H9 (cell line): ENCODE measurements at places on chromosomes 16 and 17. TPM values are rescaled to one million over a fixed set of nuclear protein-coding genes. Genes with fewer than 3 reads are reported as not detected.
A peak's percentile ranks its signal among the peaks of the same experiment; 100 is the strongest.

The PRAC2 gene
- not detected in 2 replicates for total RNA-seq

The CDRT15 gene
- not detected in 2 replicates for total RNA-seq

The KRTAP3-1 gene
- total RNA-seq, result not detected in 2 replicates

The PLEKHG4 gene
- total RNA-seq, result 13.2 and 13.9 TPM in 2 replicates

The DOC2B gene
- 1.9 and 2.1 TPM in 2 replicates for total RNA-seq

DNA sequence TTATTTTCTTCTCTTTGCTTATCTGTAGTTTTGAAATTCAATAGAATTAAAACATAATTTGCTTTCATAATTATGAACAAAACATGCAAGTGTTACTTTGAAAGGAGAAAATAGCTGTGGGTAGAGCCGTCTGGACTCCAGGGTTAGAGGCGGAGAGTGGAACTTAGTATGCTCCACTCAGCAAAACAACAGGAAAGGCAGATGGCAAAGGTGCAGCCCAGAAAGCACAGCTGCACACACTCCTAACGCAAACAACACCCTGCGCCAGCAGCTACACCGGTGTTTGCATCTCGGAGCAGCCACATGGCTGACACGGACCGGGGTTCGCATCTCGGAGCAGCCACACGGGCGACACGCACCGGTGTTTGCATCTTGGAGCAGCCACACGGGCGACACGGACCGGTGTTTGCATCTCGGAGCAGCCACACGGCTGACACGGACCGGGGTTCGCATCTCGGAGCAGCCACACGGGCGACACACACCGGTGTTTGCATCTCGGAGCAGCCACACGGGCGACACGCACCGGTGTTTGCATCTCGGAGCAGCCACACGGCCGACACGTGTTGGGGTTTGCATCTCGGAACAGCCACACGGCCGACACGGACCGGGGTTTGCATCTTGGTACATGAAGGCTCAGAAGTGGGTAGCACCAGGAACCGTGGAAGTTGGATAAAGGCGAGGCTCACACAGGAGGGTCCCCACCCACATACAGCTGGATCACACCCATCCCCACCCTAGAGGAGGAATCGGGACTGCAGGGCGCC is 12.2 kb upstream of the CAPN15 start:
- DNase-seq, result no peak

- no peak for DNase-seq
Observed at GRCh38 chr16:75529959-75530358, 5.9 kb downstream of the CHST5 start.

GRCh38 chr16:75108792-75109731 is 7.5 kb downstream of the LDHD start:
- DNase-seq, result peak; percentile 44

DNA sequence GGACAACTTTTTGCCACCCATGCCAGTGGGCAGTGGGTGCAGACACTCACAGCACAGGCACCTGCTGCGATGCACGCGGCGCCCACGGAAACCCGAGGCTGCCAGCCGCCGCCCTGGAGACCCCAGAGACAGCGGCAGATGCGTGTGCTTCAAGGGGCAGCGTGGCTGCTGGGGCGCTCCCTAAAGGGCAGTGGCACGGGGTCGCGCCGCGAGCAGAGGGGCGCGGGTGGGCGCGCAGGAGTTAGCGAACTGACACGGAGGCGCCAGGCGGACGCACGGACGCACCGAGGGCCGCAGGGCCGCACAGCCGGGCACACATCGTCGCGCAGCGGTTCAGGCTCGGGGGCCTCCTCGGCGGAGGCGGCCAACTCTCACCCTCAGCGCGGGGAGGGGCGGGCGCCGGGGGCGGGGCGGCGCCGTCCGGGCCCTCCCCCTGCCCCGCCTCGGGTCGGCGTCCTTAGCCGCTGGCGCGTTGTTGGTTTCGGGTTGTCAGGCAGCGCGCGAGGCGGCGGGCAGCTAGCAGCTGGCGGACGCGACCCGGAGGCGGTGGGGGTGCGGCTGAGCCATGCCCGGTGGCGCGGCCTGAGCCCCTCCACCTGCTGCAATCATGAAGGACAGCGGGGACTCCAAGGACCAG is at the start of gene KIF19:
TSS of gene KIF19 (plus strand) at position 484 of the 637 bp plus-strand sequence. CDS start at position 608, 124 bp downstream.
- DNase-seq, result peak; percentile 83

GRCh38 chr16:13936596-13937081 is 16.7 kb downstream of the ERCC4 start:
- no peak for DNase-seq

DNA sequence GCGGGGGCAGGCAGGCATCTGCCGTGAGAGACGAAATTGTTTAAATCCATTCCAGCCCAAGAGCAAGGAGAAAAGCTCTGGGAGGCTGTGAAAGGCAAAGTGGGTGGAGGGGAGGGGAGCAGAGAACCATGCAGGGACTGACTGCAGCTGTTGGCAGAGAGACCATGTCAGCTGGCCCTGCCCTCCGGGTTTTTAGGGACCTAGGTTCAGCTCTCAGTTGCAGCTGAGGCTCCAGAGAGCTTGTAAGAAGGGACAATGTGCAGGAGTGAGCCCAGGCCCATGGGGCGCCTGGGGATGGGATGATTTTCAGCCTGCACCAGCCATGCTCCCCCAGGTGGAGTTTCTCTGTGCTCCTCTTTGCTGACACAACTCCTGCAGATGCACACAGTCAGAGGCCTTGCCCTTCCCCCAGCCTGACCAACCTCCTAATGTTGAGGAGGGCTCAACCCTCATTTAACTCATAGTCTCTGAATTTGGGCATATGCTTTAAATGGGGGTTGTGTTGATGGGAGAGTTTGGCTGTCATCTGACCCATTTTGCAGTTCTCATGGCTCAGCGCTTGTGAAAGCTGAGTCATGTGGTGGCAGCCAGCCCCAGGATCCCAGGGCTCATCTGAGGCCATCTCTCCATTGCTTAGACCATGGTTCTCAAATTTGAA is 70.9 kb downstream of the PLXDC1 start:
- no peak for DNase-seq

DNA sequence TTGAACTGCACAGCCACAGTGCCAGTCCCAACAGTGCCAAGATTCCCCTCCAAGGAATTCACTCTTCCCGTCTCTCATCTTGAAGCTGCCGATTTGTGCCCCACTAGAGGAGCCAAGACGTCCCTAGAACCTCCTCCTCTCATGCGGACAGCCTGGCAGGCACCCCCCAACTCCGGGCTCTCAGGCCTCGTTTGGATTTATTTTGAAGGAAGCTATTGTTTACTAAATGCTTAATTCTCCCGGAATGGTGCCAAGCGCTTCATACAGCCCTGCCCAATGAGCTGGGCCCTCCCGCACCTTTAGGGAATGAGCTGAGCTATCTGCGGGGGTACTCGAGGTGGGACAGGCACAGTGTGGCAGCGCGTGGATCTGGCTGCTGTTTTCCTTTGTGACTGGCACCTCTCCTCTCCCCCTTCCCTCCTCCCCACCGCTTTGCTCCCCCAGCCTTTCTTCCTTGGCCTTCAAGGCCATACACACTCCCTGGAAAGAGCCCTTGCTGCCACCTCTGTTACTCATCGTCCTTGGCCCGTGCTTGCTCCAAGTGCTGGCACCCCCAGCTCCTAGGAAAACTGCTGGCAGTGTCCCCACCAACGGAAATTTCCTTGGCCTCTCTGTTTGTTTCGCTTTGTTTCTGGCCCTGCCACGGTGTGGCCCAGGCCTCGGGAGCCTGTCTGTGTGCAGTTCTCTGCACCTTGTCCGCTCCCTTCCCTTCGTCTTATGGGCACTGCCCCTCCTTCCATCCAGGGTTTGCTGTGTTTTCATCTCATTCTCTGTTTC is 49.9 kb upstream of the CDR2 start:
- DNase-seq, result no peak

DNA sequence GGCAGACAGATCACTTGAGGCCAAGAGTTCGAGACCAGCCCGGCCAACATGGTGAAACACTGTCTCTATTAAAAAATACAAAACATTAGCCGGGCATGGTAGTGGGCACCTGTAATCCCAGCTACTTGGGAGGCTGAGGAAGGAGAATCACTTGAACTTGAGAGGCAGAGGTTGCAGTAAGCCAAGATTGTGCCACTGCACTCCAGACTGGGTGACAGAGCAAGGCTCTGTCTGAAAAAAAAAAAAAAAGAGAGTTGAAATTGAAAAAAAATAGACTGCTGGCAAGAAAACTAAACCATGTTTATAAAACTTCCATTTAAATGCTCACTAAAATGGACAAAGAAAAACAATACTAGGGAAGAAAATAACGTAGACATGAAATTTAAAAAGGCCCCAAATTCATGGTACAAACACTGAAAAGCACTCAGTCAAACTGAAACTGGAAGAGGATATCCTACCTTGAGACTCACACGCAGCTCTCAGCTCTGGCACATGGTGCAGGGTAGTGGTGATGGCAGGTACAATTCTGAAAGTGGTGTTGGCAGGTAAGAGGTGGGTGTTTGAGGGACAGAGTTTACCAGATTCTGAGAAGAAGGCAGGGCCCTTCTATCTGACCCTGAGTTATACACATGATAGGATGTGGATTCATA is 19.3 kb downstream of the CNTROB start:
- DNase-seq, result no peak

- DNase-seq, result no peak
Observed at GRCh38 chr17:4520894-4521600, 22.4 kb downstream of the SPNS2 start.

DNA sequence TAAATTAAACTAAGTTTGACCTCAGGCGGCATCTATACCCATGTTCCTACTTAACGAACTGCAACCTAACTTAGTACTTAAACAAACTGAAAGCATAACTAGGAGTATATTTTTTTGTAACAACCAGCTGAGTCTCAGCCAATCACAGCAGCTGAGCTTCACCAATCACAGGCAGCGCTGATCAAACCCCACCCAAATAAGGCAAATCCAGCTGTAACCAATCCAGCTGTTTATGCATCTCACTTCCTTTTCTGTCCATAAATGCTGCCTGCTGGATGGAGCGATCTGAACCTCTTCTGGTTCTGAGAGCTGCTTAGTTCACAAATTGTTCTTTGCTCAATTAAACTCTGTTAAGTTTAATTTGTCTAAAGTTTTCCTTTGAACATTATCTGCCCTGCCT is 131.3 kb downstream of the PMP22 start:
- no peak for DNase-seq

DNA sequence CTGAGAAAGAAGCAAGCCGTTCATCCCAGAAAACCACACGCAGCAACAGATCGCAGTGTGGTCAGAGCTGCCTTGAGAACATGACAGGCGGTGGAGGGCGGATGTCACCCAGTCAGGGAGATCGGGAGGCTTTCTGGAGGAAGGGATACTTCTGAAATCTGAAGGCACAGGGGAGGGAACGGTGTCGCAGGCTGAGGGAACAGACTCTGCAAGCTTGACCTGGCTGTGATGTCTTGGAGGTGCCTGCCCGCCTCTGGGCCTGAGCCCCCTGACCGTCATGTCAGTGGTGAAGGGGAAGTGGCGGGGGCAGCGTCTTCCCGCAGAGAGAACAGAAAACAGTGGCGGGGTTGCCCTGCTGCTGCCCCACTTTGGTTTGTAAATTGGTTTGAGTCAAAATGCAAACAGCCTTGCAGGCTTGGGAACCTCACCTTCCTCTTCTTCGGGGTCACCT is 8.1 kb upstream of the ATP2A3 start:
- no peak for DNase-seq

- no peak for DNase-seq
Observed at GRCh38 chr16:52227851-52228250, 319.1 kb downstream of the TOX3 start.

DNA sequence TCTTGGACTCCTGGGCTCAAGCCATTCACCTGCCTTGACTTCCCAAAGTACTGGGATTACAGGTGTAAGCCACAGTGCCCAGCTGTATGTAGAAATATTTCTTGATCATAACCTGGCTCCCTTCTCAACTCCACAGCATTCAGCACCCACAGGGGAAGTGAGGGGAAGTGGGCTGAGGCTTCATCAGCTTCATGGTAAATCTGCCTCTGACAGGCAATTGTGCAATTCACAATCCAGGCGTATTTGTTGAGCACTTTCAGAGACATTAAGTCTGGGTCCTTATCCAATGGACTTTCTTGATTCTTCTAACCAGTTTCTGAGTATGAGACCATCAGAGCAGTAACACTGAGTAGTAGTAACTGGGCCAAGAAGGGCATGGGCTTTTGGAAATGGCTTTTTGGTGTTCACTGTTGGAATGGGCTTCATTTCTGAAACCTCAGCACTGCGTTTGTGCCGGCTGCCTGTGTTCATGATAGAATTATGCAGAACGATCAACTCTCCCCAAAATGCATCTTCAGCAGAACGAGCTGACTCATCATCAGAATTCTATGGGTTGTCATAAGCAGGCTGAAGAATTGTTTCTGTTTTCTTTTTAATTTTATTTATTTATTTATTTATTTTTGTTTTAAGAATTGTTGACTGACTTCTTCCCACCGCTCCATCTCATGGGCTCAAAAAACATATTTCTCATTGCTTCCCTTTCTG is 28.9 kb downstream of the FAM20A start:
- no peak for DNase-seq

DNA sequence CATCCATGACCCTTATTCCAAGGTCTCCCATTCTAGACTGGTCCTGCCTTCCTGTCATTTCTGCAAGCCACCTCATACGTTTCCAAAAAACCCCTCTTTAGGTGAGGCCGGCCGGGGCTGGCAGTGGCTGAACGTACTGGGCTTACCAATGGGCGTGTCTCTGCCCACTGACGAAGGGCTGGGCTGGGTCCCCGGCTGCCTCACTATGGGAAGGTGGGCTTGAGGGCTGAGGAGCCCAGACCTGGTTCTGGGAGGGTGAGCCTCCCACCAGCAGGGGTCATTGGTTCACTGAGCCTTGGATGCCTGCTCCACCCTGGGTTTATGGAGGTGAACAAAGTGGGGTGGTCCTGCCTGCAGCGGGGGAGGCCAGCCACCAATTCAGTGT is 19.9 kb downstream of the KDM8 start:
- DNase-seq, result no peak

DNA sequence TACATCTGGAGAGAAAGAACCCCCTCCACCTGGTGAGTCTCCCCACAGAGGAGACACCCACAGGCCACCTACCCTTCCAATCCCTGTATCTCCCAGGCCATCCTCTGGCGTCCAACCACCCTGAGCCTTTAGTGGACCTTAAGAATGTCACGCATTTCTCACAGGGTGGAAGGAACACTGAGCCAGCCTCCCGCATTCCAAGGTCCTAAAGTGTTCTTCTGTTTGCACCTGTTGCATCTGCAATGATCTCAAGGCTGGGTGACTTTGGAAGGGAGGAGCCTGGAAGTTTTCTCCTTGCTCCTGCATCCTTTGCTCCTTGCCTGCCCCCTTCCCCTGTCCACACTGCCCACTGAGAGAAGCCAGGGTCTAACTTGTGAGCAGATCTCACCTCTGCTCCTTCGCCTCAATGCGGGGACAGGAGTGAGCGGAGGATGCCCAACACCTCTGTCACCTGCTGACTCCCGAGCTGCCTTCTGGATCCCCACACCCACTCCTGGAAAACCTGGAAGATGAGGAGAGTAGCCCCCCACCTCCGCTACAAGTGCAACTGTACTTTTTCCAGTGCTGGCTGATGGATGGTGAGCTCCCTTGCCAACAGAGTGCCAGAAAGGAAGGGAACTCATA is 3.7 kb downstream of the CHST5 start:
- DNase-seq, result no peak
